T-helper 1 cell (primary cell): ENCODE measurements at places on chromosomes 1 and 21.

- DNase-seq: no peak
Measured at GRCh38 chr1:201125019-201125418, 2.0 kb downstream of the ASCL5 start.

DNA sequence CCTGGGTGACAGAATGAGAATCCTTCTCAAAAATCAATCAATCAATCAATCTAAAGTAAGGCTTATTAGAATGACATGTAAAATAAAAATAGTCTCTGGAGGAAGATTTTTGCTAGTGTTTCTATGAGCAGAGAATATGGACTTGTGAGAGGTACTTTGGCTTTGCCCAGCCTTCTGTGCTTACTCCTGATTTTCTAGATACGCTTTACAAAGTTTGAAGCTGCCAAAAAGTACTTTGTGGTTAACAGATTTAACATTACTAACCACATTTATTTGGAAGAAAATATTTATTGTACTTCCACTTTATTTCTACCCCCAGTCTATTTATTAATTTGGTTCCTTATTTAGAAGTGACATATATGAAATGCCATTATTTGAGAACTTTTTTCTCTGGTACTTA is 41.0 kb downstream of the CEP350 start:
- DNase-seq: no peak

- DNase-seq: no peak
Measured at GRCh38 chr1:49854741-49855140, 169.0 kb downstream of the AGBL4 start.

DNA sequence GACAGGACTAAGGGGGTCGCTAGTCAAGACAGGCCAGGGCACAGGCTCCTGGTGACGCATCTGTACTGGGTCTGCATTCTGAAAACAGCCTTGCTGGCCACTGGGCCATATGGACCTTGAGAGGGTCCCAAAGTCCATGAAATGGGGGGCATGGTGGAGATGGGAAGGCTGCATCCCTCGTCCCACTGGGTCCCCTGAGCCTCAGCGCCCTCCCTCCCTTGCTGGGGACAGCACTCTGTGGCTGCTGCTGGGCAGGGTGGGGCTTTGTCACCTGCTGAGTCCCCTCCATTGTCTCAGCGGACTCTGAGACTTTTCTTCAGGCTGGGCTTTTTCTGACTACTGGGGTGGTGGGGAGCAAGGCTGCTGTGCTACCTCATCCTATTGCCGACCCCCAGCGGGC is 205.2 kb downstream of the RHOU start:
- no peak for DNase-seq

GRCh38 chr1:67429011-67429527 is 1.1 kb downstream of the SERBP1 start:
- peak; percentile 12 for DNase-seq

DNA sequence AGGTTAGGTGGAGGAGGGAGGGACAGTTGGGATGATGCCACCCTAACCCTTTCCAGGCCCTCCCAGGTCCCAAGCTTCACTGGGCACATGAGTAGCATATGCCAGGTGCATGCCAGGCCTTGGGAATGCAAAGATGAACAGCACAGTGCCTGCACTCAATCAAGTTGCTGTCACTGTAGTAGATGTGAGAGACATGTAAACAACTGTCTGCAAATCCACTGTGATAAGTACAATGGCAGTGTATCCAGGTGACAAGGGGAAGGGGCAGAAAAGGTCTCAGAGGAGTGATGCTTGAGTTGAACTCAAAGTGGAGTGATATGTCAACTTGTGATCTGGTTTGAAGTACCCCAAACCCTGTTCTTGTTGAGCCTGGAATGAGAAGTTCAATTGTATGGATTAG is 49.5 kb upstream of the LRRN2 start:
- DNase-seq: no peak

DNA sequence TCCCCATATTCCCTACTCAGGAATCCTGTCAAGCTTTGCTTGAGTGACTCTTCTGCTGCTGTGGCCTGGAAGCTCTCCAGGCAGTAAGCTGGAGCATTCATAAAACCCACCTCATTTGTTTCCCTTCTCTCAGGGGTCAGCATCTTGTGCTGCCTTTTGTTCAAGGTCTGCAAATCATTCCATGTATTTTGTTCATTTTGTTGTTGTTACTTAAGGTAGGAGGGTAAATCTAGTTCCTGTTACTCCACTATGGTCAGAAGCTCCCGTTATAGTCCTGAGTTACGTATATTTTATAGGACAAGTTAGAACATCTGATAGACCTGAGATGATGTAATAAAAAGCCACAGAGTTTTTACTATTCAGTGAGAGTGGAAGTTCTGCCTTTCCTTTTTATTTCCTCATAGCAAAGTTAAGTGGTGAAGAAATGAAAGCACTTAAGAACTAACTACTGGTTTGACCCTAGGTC is 9.9 kb downstream of the SYNJ1 start:
- DNase-seq: no peak

DNA sequence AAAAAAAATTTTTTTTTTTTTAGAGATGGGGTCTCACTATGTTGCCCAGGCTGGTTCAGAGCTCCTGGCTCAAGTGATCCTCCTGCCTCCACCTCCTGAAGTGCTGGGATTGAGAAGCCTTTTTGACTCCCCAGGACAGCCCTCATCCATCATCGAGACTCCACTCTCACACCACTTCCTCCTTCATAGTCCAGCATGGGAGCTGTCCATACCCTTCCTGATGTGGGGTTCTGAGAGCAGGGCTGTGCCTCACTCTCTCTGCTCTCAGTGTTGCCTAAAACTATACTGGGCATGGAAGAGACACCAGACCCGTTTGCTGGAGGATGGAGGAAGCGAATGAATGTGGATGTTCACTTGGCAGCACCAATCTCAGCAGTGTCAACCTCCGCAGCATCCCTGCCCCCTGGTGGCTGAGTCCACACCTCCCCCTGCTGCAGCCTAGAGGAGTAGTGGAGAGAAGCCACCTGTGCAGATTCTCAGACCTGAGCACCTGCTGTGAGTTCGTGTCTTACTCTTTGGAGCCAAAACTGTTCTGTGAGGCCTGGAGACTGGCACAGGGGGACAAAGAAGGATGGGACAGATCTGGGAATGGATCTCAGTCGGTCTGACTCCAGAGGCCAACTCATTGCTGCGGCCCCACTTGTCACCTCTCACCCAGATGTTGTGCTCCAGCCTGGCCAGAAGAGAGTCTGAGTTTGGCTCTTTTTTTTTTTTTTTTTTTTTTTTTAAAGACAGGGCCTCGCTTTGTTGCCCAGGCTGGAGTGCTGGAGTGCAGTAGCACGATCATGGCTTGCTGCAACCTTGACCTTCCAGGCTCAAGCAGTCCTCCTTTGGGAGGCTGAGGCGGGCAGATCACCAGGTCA is 17.7 kb downstream of the TINAGL1 start:
- DNase-seq: peak; percentile 40

GRCh38 chr1:1351511-1352427 is 2.6 kb upstream of the DVL1 start:
- no peak for DNase-seq

- DNase-seq: no peak
Measured at GRCh38 chr1:205477121-205477758, 21.4 kb upstream of the BLACAT1 start.

GRCh38 chr1:73674945-73675561 is 522.9 kb downstream of the LRRIQ3 start:
- no peak for DNase-seq

GRCh38 chr1:184222652-184223052 is 164.2 kb upstream of the C1orf21 start:
- no peak for DNase-seq

GRCh38 chr1:15427280-15427666 is 11.0 kb upstream of the CTRC start:
- DNase-seq: no peak

- DNase-seq: no peak
Measured at GRCh38 chr1:198201956-198202784, 45.4 kb downstream of the NEK7 start.

GRCh38 chr1:10942542-10942912 is 69.9 kb upstream of the TARDBP start:
- DNase-seq: no peak

DNA sequence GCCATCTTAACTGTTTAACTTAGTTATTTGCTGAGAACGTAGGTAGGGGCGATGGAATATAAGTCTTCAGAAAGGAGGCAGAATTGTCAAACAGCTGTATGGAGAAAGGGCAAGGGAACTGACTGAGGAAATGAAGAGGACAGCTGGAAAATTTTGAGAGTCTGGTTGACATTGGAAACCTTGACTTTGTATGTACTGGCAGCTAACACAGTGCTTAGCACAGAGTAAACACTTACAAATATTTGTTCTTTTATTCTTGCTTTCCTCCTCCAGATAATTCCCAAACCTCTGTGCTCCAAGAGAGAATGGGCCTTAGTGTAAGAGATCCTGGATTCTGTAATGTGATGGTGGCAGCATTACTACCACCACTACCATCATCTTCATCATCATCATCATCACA is 91.3 kb downstream of the ZSCAN20 start:
- DNase-seq: no peak

DNA sequence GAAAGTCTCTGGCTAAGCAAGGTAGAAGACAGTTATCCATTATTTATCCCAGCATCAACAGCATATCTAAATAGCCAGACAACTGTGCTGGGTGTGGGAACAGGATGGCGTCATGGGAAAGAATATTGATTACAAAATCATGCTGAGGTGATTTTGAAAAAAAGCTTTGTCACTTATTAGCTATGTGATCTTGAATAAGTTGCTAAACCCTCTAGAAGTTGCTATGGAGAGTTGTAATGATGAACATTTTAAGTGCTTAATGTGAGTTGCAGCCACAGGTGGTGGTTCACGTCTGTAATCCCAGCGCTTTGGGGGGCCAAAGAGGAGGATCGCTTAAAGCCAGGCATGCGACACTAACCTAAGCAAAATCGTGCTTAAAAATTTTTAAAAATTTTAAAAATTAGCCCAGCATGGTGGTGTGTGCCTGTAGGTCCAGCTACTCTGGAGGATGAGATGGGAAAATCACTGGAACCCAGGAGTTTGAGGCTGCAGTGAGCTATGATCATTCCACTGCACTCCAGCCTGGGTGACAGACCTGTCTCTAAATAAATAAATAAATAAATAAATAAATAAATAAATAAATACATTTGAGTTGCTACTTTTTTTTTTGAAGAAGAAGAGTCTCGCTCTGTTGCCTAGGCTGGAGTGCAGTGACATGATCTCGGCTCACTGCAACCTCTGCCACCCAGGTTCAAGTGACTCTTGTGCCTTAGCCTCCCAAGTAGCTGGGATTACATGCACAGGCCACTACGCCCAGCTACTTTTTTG is 33.6 kb downstream of the WNT2B start:
- DNase-seq: no peak

DNA sequence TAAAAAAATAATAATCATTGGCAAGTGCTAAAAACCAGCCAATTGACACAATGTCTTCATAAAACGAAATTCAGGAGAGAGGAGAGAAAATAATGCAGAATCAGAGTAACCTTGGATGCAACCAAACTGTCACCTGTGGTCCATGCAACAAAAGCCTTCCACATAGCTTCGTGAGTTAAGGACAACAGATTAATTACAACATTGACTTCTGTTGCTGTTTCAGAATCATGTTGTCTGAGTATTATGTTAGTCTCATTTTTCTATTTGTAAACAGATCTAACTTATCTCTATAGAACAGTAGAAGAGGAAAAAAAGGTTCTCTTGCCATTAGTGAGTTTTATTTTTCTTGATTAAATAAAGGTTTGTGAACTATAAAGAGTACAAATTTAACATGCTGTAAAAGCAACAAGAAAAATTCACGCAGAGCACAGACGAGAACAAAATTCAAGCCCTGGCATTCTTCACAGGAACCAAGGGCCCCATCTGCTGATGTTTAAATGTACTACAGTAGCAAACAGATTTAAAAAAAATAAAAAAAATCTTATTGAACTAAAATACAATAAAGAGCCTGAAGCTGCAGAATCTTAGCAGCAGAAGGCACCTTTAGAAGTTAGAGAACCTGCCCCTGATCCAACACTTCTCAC is 381.1 kb upstream of the PKN2 start:
- no peak for DNase-seq

DNA sequence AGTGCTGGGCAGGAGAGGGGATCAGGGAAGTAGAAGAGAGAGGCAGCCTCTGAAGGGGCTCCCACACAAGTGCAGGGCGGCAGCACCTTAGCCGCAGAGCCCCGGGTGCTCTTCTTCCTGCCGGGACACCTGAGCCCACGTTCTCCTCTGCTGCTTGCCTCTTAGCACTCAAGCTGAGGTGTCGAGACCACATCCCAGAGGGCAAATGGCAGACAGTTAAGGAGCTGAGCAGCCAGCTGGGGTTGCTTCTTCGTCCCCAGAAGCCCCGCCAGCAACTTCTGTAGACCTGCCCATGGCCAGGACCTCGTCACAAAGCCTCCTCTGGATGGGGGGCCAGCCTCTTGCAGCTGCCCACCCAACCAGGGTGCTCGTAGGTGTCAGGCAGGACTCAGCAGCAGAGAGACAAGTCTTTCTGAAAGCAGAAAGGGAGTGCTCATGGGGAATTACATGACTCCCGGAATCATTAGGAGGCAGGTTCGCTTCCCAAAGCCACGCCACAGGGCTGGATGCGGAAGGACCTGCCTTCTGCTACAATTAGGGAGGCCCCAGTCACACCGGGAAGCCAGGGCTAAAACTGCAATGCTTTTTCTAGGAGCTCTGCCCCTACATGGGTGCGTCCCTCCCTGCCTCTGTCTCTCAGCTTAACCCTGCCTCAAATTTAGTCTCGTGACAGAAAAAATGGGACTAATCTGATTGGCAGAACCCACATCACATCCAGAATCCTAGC is 141.4 kb upstream of the RAB4A start:
- peak; percentile 11 for DNase-seq

GRCh38 chr1:21537511-21537931 is 28.3 kb downstream of the ALPL start:
- no peak for DNase-seq

DNA sequence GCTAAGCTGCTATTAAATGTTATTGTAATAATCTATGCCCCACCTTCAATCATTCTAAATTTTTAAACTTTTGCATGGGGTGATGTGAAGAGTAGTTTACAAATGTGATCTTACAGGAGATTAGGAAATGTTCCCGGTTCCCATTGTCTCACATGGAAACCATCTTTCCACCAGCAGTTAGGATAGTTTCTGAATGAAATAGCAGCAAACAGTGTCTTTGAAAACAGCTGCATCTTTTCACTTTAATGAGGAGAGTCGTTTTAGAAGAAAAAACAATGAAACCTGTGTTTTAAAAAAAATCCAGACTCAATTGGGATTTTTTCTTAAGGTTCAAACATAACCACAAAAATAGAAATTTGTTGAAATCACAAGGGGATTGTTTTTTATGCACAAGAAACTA is 134.2 kb downstream of the TLR5 start:
- no peak for DNase-seq

GRCh38 chr1:174988986-174989385 is 10.8 kb upstream of the CACYBP start:
- DNase-seq: no peak
